SHP77 treated with DMSO at 0.1 percent for 48 hours (cell line): ENCODE measurements at places on chromosomes 7 and 10.

DNA sequence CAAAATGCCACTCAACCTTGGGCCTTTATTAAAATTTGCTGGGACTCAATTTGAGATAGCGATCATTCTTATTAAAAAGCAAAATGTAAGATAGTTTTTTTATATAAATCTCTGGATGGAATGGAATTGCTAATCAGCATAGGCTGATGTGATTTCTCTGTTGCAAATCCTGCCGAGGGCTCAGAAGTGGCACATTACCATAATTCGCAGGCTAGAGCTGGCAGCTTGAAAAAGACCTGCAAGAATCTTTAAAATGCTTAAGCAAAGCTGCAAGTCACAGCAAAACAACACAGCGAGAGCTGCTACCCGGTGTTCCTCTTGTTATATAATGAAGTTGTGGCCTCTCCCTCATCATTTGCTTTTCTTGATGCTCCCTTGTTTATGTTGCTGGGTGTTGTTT lies 448.1 kb downstream of the GATA3 start:
- no peak for DNase-seq

DNA sequence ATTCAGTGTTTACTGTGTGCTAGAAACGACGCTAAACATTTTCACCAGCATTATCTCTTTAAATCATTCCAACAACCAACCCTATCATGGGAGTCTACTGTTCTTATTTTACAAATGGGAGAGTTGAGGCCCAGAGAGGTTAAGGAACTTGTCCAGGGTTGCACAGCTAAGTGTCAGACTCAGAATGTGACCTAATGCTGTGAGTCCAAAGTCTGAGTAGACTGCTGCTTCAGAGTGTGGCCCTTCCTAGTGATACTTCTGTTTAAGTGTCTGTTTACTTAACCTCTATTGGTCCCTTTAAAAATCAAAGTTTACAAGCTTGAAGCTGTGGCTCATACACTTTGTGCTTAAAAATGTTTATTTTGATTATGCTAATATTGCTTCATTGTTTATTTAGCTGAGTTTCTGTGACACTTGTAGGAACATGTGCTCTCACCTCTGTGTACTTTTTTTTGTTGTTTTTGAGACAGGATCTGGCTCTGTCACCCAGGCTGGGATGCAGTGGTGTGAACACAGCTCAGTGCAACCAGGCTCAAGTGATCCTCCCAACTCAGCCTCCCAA lies 84.4 kb upstream of the SYPL1 start:
- DNase-seq = no peak

DNA sequence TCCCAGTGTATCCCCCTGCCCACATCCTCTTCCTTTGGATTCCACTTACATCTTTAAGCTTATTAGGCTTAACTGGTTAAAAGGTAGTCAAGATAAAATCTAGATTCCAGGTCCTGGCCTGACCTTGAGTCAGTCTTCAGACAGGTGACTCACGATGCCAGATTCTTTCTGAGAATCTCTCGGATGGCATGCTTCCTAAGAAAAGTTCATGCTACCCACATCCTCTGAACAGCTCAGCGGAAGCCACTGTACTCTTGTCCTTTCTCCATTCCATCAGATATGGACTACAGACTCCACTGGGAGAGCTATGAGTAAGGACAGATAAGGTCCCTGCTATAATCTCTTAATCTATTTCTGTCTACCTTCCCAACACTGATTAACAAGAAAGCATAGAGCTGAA lies 43.4 kb downstream of the DNMBP start:
- DNase-seq = no peak

- no peak for DNase-seq
Observed at GRCh38 chr7:151851145-151851751, 25.7 kb downstream of the PRKAG2 start.

- no peak for DNase-seq
Observed at GRCh38 chr7:136294977-136295376, 317.8 kb upstream of the MTPN start.
